Calu3 (cell line): ENCODE measurements at places on chromosomes 13 and 19. TPM values are rescaled to one million over a fixed set of nuclear protein-coding genes. Genes with fewer than 3 reads are reported as not detected.

DNA sequence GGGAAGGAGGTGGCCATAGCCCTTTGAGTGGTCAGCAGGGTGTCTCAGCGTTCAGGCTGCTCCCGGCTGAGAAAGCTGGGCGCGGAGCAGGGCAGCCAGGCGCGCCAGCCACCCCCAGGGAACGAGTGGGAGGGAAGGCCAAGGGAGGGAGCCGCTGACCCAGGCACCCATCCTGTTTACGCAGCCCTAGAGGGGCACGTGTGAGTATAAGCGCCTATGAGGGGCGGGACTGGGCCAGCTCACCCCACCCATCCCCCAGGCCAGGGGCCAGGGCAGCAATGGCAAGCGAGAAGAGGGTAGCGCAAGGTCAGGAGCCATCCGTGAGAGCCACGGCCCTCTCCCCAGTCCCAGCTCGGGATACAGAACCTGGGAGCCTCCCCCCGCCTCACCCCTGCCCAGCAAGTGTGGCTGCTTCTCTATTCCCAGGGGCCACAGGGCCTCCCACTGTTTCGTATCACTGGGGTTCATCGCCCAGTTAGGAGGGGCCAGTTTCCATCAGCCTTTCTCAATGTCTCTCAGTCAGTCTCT lies 897 bp upstream of the DMKN start:
- no peak for DNase-seq

DNA sequence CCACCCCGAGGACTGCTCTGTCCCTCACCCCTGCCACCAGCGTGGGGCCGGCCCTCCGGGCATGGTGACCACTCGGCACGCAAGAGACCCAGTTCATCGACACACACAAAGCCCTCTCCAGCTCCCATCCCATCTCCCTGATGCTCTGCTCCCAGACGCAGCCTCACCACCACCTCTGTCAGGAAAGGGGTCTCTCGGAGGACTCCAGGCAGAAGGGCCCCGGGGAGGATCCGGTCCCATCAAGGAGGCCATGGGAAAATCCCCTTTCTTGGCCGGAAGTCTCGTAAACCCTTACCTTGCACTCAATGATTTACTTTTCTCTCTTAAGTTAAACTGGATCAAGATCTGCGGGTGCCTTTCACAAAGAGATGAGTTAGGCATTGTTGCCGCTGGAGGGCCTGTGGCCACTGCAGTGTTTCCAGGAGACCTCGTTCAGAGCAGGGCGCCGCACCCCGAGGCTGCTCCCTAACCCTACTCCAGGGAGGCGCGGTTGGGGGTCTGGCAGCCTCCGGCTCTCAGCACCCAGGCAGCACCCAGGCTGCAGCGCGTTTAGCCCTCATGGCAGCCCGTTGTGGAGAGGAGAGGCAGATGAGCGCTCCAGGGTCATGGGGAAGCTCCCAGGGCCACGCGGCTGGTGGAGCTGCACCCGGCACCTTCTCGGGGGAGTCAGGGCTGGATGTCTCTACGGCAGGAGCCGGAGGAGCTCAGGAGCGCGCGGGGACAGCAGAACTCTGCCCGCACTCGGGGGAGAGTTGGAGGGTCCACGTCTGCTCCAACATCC lies 31.0 kb downstream of the C2CD4C start:
- no peak for DNase-seq

DNA sequence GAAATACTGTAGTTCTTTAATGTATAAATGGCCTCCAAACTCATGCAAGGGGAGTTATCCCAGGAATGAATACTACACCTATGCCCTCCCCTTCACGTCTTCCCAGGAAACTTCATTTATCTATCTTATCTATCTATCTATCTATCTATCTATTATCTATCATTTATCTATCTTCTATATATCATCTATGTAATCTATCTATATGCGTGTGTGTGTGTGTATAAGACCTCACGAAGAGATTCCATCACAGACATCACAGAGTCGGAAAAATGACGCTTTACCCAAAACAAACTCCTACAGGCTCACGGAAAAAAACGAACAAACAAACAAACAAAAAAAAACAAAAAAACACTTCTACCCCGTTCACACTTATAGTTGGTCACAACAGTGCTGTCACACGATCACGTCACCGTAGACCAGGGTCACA lies 486 bp downstream of the ZNF529 start:
- DNase-seq = no peak

- no peak for DNase-seq
Measured at GRCh38 chr13:30333616-30334015, 26.3 kb upstream of the KATNAL1 start.

DNA sequence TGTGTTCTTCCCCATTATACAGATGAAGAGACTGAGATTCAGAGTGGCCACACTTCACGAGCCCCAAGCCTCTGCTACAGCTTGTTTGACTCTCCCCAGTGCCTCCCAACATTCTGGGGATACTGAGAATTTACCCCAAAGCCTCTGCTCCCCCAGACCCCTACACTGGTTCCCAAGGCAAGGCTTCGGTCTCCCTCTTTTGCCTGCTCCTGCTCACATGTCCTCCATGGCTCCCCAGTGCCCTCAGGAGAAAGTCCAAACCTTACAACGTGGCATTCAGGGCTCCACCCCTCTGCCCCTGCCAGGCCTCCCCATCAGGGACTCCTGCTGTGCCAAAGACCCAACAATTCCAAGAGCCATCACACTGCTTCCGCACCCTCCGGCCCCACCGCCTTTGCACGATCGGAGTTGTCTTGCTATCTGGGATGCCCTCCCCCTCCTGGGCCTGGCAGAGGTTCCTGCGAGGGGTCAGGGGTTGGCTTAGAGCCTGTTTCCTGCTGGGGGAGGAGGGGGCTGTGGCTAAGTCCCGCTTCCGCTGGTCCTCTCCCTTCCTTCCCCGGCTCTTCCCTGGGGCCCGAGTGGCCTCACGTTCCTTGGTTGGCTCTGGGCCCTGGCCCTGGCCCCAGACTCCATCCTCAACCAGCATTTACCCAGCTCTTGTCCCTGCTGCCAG lies 15.4 kb downstream of the GTPBP3 start:
- no peak for DNase-seq

GRCh38 chr13:109273326-109273751 lies 513.0 kb downstream of the IRS2 start:
- DNase-seq = no peak

GRCh38 chr13:45238945-45239795 lies 38.3 kb upstream of the KCTD4 start:
- DNase-seq = no peak

DNA sequence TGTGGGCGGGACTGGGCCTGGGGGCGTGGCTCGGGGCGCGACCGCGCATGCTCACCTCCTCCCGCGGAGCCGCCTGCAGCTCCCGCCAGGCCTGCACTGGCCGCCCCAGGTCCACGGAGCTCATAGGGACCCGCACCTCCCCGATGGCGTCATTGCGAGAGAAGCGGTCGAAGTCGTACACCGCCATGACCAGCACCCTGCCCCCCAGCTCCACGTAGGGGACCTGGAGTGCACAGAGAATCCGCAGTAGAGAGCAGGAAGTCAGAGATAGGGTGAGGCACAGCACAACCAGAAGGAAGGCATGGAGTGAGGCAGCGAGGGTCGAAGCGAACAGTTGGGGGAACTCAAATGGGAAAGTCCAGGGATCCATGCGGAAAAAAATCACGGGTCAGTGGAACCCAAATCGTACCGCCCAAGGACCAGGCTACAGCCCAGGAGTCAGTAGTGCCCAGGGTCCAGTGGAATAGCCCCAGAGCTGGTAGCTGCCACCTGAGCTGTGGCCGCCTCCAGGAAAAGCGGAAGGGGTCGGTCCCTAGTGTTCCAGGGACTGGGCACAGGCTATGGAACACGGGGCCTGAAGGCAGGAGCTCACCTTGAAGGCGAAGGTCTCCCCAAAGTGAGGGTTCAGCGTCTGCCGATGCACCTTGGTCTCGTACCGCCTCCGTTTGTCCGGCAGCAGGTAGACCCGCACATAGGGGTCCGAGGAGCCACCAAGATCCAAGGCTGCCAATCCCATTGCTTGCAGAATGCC lies 4.8 kb downstream of the SYT5 start:
- no peak for DNase-seq

- DNase-seq = no peak
Measured at GRCh38 chr13:33033051-33033812, 17.0 kb downstream of the KL start.

- no peak for DNase-seq
Measured at GRCh38 chr13:46735425-46735824, 61.5 kb downstream of the ESD start.

DAND5 gene
- 0.21 and 0.47 TPM in 2 replicates for total RNA-seq

ZNF418 gene
- total RNA-seq = 2.1 and 2.3 TPM in 2 replicates

GPR32 gene
- not detected in 2 replicates for total RNA-seq

COG6 gene
- 23.7 and 26.6 TPM in 2 replicates for total RNA-seq
